ENCODE measurements at places on chromosomes 3 and 15. TPM values are rescaled to one million over a fixed set of nuclear protein-coding genes. Genes with fewer than 3 reads are reported as not detected.

DNA sequence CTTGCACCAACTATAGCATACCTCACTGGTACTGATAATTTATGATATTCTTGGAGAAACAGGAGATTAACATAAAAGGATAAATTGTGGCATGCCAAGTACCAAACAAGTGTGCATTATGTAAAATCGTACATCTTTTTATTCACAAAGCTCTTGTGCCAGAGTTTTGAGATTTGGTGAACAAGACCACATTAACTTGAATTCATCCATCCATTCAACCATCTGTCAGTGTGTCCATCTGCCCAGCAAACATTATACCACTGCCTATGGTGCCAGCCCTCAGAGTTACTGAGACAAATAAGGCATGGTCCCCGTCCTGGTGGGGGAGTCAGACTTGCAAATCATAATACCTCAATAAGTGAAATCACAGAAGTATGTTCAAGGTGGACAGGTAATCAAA is 17.0 kb upstream of the NEO1 start:
- no peak for DNase-seq

DNA sequence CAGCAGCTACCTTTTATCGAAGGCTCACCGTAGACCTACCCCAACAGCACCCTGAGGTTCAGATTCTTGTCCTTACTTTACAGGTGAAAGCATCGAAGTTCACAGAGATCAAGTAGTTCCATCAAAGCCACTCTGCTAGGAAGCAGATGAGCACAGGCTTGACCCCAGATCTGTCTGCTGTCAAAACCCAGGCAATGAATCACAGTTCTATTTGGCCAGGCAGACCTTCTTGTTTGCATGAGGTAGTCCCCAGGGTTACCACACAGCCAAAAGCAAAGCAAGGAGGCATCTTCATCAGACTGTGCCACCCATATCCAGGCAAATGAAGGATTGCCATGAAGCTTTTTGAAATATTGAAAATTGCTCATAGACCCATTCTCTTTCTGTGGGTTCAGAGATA is 33.0 kb downstream of the HES1 start:
- DNase-seq = no peak

DNA sequence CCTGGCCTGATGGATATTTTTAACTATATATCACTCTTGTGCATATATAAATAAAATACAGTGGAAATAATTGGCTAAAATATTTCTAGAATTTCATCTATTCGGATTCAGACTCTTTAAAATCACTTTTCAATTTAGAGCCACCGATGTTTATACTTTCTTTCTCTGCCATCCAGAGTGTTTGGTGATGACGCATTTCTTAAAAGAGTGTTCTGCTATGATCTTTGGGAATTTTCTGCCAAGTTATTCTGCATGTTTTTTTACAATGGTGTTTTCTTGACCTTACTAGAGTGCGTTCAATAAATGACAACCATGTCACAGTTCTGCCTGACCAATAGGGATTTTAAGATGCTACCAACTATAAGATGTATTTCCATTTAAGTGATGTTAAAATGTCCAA is 30.2 kb downstream of the PPP2R3A start:
- no peak for DNase-seq

ABI3BP gene
- total RNA-seq = 32.6 TPM

MGLL gene
- 283 TPM for total RNA-seq
